ENCODE measurements at places on chromosomes 7 and 10. TPM values are rescaled to one million over a fixed set of nuclear protein-coding genes. Genes with fewer than 3 reads are reported as not detected.
A peak's percentile ranks its signal among the peaks of the same experiment; 100 is the strongest.

- no peaks in the 10 kb centered on the region for H3K36me3 ChIP-seq
- peak overlapping the region; percentile 11 for H3K27ac ChIP-seq
Measured at GRCh38 chr10:25177093-25177753, 2.4 kb downstream of the GPR158 start.

- peaks cover 1% of the 10 kb centered on the region for H3K4me1 ChIP-seq
- H3K27ac ChIP-seq = no peak overlapping the region
- H3K4me3 ChIP-seq = no peak overlapping the region
Measured at GRCh38 chr7:99453105-99453504, 12.9 kb downstream of the ATP5MF start.

DNA sequence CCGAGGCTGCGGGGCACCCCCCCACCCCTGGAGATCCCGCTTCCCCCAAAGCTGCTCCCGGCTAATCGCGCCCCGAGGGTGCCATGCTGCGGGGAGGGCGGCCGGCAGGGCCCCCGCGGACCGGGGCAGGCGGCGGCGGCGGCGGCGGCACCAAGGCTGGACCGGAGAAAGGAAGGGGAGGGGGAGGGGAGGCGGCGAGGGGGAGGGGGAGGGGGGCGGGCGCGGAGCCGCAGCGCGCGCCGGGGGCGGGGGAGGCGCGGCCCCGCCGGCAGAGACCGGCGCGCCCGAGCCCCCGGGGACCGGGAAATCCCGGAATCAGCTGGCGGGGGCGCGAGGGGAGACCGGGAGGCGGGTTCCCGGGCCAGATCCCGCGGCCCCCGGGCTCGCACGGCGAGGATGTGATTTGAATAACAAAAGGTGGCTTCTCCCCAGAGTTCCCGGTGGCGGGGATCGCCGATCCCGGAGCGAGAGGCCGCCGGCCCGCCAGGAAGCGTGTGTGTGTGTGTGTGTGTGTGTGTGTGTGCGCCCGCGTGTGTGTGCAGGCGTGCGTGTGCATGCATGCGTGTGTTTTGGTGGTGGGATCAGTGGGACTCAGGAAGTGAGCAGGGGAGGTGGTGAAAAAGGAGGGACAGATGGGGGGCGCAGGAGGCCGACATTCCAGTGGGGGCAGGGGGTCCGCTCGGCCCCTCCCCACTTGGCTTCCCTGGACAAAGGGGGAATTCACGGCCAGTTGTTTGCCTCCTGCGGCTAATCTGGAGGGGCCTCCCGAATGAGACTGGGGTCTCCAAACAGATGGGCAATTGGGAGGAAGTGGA is 99.5 kb downstream of the HIP1 start:
- H3K4me3 ChIP-seq = peak overlapping the region; percentile 79
- peak; percentile 56 for DNase-seq
- H3K4me1 ChIP-seq = peaks cover 4% of the 10 kb centered on the region
- no peak overlapping the region for H3K27ac ChIP-seq

DNA sequence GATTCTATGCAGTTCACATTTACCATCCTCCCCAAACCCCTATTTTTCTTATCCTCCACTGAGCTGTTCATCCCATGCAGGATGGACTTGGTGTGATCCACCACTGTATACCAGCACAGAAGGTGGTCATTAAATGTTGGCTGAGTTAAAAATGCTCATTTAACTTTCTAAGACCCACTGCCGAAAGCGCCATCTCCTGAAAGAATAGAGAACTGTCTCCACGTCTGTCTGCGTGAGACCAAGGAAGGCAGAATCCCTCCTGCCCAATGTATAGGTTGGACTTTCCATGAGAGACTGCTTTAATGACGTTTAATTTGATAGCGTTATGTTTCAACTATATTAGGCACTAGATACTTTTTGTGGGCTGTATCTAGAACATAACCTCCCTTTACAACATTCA is 124.3 kb downstream of the GPAM start:
- DNase-seq = no peak
- no peaks in the 10 kb centered on the region for H3K4me1 ChIP-seq
- no peaks in the 10 kb centered on the region for H3K27me3 ChIP-seq
- H3K4me3 ChIP-seq = no peak overlapping the region
- H3K27ac ChIP-seq = no peak overlapping the region

DNA sequence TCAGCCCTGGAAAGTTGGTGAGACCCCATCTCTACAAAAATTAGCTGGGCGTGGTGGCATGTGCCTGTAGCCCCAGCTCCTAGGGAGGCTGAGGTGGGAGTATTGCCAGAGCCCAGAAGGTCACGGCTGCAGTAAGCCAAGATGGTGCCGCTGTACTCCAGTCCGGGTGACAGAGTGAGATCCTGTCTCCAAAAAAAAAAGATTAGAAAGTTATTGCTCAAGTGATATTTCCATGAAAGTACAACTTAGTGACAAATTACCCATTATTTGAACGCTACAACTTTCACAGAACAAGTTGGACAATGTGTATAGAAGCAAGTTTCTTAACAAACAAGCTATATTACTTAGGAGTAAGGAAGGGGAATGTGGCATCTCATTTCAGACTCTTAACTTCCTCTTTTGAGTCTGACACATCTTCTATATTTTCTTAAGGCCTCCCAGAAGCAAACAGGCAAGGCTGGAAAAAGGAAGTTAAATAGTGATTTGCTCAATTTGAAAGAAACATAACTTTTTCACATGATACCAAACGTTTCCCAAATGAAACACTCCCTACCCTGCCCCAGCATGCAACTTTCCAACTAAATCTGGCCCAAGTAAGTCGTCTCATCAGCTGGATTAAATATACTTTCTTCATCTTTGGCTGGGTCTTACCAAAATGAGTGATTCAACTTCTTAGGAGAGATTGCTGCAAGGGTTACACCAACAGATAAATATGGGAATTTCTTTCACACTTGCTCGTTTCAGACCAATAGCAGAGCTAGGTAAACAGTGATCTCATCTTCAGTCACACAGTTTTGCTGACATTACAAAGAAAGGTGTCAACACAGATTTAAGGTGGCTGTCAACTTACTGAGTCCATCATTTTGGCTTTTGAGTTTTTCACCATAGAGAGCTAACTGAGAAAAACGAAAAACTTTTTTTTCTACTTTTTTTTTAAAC is 66.3 kb upstream of the KLF6 start:
- DNase-seq = no peak
- H3K4me3 ChIP-seq = no peak overlapping the region
- H3K4me1 ChIP-seq = peaks cover 19% of the 10 kb centered on the region
- H3K36me3 ChIP-seq = peaks cover 2% of the 10 kb centered on the region

GRCh38 chr7:36109013-36109627 is 43.9 kb upstream of the EEPD1 start:
- H3K27me3 ChIP-seq = peaks cover 11% of the 10 kb centered on the region
- DNase-seq = no peak
- no peaks in the 10 kb centered on the region for H3K4me1 ChIP-seq
- no peak overlapping the region for H3K4me3 ChIP-seq
- no peak overlapping the region for H3K27ac ChIP-seq
- H3K36me3 ChIP-seq = no peaks in the 10 kb centered on the region

DNA sequence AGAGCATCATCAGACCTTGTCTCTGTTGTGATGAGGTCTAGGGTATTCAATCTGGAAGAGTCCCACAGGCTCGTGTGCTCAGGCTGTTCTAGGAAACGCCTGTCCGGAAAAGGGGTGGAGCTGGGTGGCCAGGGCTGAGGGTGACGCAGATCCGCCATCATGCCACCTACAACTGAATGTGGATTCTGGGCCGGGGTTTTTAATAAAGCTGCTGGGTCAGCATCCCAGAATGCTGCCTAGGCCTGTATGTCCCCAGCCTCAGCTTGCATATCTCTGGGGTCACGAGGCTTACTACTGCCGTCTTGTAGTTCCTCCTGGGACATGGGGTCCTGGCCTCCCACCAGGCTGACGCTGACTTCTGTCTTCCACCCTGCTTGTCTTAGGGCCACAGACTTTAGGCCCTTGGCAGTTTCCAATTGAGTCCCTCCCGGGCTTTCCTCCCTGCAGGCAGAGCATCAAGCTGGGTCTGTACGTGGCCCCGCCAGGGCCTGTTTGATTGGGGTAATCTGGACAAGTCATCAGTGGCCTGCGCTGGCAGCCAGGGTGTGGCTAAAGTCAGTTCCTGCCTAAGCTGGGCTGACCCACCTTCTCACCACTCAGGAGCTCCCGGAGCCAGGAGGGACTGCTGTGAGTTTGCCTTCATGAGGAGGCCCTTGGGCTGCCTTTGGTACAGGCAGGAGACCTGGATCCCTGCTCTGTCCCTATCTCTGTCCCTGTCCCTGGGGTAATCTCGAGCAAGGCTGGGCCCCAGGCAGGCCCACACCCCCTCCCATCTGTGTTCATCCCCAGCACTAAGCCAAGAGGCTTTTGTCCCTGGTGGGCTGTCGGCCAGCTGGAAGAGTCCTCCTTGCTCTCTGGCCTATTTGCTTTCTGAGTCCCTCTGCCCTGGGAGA is 79.9 kb downstream of the ZMIZ1 start:
- H3K4me1 ChIP-seq = peaks cover 40% of the 10 kb centered on the region
- peak overlapping the region; percentile 89 for H3K27ac ChIP-seq
- H3K27me3 ChIP-seq = no peaks in the 10 kb centered on the region
- no peaks in the 10 kb centered on the region for H3K36me3 ChIP-seq
- DNase-seq = no peak
- H3K4me3 ChIP-seq = no peak overlapping the region

- H3K27ac ChIP-seq = no peak overlapping the region
- no peaks in the 10 kb centered on the region for H3K36me3 ChIP-seq
- H3K4me1 ChIP-seq = no peaks in the 10 kb centered on the region
- no peak overlapping the region for H3K4me3 ChIP-seq
Measured at GRCh38 chr7:113444261-113444660, 325.9 kb upstream of the SMIM30 start.

GRCh38 chr7:108014747-108015682 is 12.1 kb upstream of the LAMB1 start:
- peaks cover 4% of the 10 kb centered on the region for H3K4me1 ChIP-seq
- no peak for DNase-seq
- no peak overlapping the region for H3K4me3 ChIP-seq
- no peak overlapping the region for H3K27ac ChIP-seq
- peaks cover 15% of the 10 kb centered on the region for H3K27me3 ChIP-seq
- no peaks in the 10 kb centered on the region for H3K36me3 ChIP-seq

GRCh38 chr7:82172017-82172416 is 271.6 kb downstream of the CACNA2D1 start:
- no peak for DNase-seq
- H3K4me3 ChIP-seq = no peak overlapping the region
- H3K27ac ChIP-seq = no peak overlapping the region
- H3K36me3 ChIP-seq = no peaks in the 10 kb centered on the region

- no peaks in the 10 kb centered on the region for H3K4me1 ChIP-seq
- H3K36me3 ChIP-seq = no peaks in the 10 kb centered on the region
- H3K27ac ChIP-seq = no peak overlapping the region
- H3K4me3 ChIP-seq = no peak overlapping the region
- no peaks in the 10 kb centered on the region for H3K27me3 ChIP-seq
Measured at GRCh38 chr10:95333997-95334804, 43.4 kb upstream of the PDLIM1 start.

GRCh38 chr7:80593869-80594586 is 44.4 kb upstream of the CD36 start:
- H3K36me3 ChIP-seq = no peaks in the 10 kb centered on the region
- H3K27ac ChIP-seq = no peak overlapping the region

- no peak overlapping the region for H3K27ac ChIP-seq
- H3K36me3 ChIP-seq = no peaks in the 10 kb centered on the region
- no peak overlapping the region for H3K4me3 ChIP-seq
- H3K27me3 ChIP-seq = peaks cover 16% of the 10 kb centered on the region
- H3K4me1 ChIP-seq = no peaks in the 10 kb centered on the region
Measured at GRCh38 chr10:84548869-84549268, 220.5 kb downstream of the CCSER2 start.

GRCh38 chr10:45581582-45582385 is 90.8 kb downstream of the ZFAND4 start:
- peaks cover 26% of the 10 kb centered on the region for H3K4me1 ChIP-seq
- H3K27me3 ChIP-seq = no peaks in the 10 kb centered on the region
- H3K36me3 ChIP-seq = peaks cover 22% of the 10 kb centered on the region

DNA sequence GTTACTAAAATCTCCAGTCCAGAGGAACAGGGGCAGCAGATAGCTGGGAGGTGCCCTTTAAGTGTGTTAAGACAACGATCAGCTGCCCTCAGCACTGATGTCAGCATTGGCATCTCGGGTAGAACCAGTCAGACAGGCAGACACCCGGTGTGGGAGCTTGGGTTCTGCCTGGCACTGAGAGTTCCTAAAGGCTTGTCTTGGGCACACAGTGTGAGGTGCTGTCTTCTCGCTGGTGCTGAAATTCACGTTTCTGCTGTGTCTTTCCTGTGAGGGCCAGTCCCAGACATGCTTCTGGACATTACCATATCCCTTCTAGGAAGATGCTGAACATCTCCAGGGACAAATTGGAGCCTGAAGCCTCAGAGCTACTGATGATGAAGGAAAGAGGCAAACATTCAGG is 156.2 kb downstream of the DNAJB6 start:
- peaks cover 23% of the 10 kb centered on the region for H3K4me1 ChIP-seq
- no peak overlapping the region for H3K4me3 ChIP-seq
- H3K27ac ChIP-seq = no peak overlapping the region
- peaks cover 15% of the 10 kb centered on the region for H3K36me3 ChIP-seq
- no peak for DNase-seq

DNA sequence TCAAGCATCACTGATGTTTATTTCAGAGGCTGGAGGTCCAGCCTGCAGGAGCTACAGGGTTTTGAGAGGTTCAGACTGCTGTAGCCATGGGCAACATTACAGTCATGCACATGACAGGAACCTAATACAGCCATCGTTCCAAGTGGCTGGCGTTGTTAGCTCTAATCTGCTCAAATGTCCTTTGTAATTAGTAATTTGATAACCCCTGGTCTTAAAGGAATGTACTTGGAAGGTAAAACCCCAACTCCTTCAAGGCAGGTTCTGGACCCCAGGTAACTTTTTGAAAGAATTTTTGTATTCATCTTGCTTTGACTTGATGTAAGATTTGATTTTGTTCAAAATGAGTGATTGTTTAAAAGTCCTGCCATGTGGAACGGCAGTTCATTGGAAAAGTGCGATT is 34.7 kb upstream of the FOXI2 start:
- H3K36me3 ChIP-seq = no peaks in the 10 kb centered on the region
- peaks cover 2% of the 10 kb centered on the region for H3K27me3 ChIP-seq
- H3K4me1 ChIP-seq = no peaks in the 10 kb centered on the region
- no peak overlapping the region for H3K4me3 ChIP-seq

DNA sequence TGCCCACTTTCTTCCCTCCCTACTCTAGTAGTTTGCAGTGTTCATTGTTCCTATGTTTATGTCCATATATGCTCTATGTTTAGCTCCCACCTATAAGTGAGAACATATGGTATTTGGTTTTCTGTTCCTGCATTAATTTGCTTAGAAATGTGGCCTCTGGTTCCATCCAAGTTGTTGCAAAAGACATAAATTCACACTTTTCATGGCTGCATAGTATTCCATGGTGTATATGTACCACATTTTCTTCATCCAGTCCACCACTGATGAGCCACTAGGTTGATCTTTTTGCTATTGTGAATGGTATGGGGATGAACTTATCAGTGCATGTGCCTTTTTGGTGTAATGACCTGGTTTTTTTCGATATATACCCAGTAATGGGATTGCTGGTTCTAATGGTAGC is 1089.1 kb downstream of the GRM8 start:
- H3K4me1 ChIP-seq = no peaks in the 10 kb centered on the region
- no peak overlapping the region for H3K4me3 ChIP-seq
- H3K27me3 ChIP-seq = no peaks in the 10 kb centered on the region
- no peaks in the 10 kb centered on the region for H3K36me3 ChIP-seq
- no peak for DNase-seq

CYP2E1 gene
- total RNA-seq = 0.80 TPM

SLC29A4 gene
- 3.1 TPM for total RNA-seq

TMEM26 gene
- total RNA-seq = not detected

GPNMB gene
- total RNA-seq = 19.5 TPM

LOXL4 gene
- not detected for total RNA-seq

SPDYE16 gene
- total RNA-seq = 0.71 TPM

NCF1 gene
- total RNA-seq = 4.4 TPM

LLCFC1 gene
- not detected for total RNA-seq

C10orf62 gene
- not detected for total RNA-seq

PTF1A gene
- total RNA-seq = not detected

MBL2 gene
- not detected for total RNA-seq

LRIT1 gene
- total RNA-seq = not detected

CPN1 gene
- total RNA-seq = not detected
